ENCODE measurements at places on chromosomes 5 and 9. TPM values are rescaled to one million over a fixed set of nuclear protein-coding genes. Genes with fewer than 3 reads are reported as not detected.

The ZNF300 gene
- total RNA-seq: 4.4 TPM

The FST gene
- total RNA-seq: 1.4 TPM

The RNF38 gene
- 14.0 TPM for total RNA-seq

The TMEM174 gene
- 0.07 TPM for total RNA-seq

The ZNF879 gene
- 4.4 TPM for total RNA-seq

The XRCC4 gene
- 8.8 TPM for total RNA-seq

The MEGF10 gene
- 0.92 TPM for total RNA-seq

The CTXN3 gene
- total RNA-seq: not detected

Data from pulmonary artery endothelial cell (primary cell).